ENCODE measurements at places on chromosomes 5 and 9.
A peak's percentile ranks its signal among the peaks of the same experiment; 100 is the strongest.

DNA sequence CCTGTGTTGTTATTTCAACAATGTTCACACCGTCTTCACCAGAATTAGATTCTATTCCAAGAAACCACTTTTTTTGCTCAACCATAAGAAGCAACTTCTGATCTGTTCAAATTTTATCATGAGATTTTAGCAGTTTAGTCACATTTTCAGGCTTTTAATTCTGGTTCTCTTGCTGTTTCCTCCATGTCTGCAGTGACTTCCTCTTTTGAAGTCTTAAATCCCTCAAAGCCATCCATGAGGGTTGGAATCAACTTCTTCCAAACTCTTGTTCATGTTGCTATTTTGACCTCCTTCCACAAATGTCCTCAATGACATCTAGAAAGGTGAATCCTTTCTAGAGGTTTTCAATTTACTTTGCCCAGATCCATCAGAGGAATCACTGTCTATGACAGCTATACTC lies 25.7 kb upstream of the ENTREP1 start:
- H3K4me3 ChIP-seq = no peak overlapping the region
- H3K36me3 ChIP-seq = no peaks in the 10 kb centered on the region
- DNase-seq = no peak

GRCh38 chr5:67506241-67506640 lies 309.6 kb upstream of the CD180 start:
- no peak overlapping the region for H3K27ac ChIP-seq
- H3K4me1 ChIP-seq = no peaks in the 10 kb centered on the region
- no peak for DNase-seq
- no peaks in the 10 kb centered on the region for H3K36me3 ChIP-seq

GRCh38 chr9:72280913-72281500 lies 84.0 kb downstream of the ZFAND5 start:
- no peaks in the 10 kb centered on the region for H3K27me3 ChIP-seq
- no peaks in the 10 kb centered on the region for H3K4me1 ChIP-seq
- H3K36me3 ChIP-seq = no peaks in the 10 kb centered on the region
- no peak overlapping the region for H3K4me3 ChIP-seq

GRCh38 chr9:92599938-92600461 lies 64.2 kb upstream of the ECM2 start:
- no peaks in the 10 kb centered on the region for H3K4me1 ChIP-seq
- DNase-seq = no peak
- H3K4me3 ChIP-seq = no peak overlapping the region
- H3K36me3 ChIP-seq = no peaks in the 10 kb centered on the region
- no peaks in the 10 kb centered on the region for H3K27me3 ChIP-seq

GRCh38 chr9:128927731-128928411 lies 7.1 kb downstream of the PHYHD1 start:
- no peak overlapping the region for H3K4me3 ChIP-seq
- H3K27ac ChIP-seq = peak overlapping the region; percentile 2
- peaks cover 18% of the 10 kb centered on the region for H3K4me1 ChIP-seq
- DNase-seq = no peak

Measured in tibial artery (tissue), 4 donors.